DMS153 (cell line): ENCODE measurements at places on chromosomes 12 and 14.

DNA sequence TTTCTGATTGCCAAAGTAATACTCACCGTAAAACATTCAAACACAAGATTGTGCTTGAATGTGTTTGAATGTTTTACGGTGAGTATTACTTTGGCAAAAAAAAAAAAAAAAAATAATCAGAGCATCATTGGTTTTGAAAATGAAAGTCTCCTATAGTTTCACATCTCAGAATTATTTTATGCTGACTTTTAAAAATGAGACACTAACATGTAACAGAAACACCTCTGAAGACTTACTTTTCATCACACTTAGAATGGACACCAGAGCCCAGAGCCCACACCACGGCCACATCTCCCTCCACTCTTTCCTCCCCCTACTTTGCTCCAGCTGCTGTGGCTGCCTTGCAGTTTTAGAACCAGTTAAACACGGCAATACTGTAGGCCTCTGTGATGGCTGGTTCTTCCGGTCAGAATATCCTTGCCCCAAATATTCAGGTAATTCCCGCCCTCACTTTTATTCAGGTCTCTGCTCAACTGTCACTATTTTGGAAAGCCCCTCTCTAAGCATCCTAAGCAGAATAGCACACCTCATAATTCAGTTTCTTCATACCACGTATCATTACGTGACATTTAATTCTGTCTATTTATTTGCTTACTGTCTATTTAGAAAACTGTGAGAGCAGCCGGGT is 138.9 kb upstream of the MAX start:
- DNase-seq, result no peak

DNA sequence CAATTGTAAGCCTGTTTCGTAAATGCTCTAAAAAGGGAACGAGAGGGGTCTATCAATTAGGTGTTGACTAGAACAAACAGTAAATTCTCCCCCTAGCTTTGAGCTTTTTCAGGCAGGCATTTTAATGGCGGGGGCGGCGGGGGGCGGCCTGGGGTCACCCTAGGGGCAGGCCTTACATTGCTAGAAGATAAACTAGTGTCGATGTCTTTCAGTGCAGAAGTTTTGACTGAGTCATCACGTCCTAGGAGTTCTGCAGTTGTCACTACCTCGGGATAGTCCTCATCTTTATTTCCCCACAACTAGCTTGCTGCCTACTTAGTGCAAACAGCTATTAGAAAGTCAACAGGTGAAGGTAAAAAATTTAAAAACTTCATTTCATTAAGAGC is 1.6 kb downstream of the ATP6V1D start:
- DNase-seq, result no peak

DNA sequence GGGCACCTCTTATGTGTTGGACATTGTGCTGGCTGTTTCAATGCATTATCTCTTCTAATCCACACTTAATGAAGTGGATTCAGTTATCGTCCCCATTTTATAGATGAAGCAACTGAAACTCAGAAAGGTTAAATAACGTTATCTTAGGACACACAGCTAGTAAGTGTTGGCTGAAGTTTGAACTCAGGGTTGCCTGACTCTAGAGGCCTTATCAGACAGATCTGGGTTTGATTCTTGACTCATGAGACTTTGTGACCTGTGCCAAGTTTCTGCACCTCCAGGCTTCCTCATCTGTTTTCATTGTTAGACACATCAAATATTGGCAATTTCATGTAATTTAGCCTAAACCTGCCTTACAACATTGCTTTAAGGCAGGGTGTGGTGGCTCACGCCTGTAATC is 18.2 kb upstream of the IRF2BPL start:
- DNase-seq, result no peak

DNA sequence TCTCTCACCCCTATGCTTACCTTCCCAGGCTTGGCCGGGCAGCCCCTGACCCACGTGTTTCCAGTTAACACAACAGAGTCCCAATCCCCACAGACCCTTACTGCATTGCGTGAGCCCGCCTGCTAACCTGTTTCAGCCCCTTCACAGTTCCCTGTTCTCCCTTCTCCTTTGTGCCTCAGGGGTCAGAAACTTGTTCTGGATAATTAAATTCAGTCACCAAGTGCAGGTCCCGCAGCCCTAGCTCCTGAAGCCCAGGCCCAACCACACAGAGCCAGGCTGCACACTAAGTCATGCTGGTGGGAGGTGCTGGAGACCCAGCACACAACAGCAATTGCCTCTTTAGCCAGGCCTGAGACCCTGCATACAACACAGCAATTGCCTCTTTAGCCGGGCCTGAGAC is 9.6 kb downstream of the ISM2 start:
- DNase-seq, result no peak

GRCh38 chr14:54230645-54231044 is 166.2 kb upstream of the CDKN3 start:
- DNase-seq, result no peak

DNA sequence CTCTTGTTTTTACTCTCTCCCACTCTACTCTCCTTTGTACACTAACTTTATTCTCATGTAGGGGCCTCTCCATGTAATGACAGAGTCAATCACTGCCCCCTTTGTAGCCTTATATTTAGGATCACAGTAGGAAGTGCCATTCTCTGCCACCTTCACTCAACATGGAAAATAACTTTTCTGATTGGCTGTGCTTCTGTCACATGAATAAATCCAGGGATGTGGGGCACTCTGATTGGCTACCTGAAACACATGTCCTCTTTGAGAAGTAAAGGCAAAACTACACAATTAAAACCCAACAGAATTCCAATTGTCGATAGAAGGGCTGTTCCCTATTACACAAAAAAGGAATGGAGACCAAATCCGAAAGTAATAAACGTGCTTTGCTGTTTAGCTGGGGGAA is at the start of gene RNASE9:
Gene RNASE9, minus strand, starts transcription at position 87 of the 400 bp plus-strand sequence.
- DNase-seq, result no peak

- no peak for DNase-seq
Observed at GRCh38 chr14:105908006-105908405, 381.6 kb downstream of the TMEM121 start.

- no peak for DNase-seq
Observed at GRCh38 chr14:61753631-61754030, 8.6 kb upstream of the SNAPC1 start.

GRCh38 chr12:15563663-15564062 is 225.5 kb downstream of the EPS8 start:
- no peak for DNase-seq

GRCh38 chr14:71005076-71005475 is 97.8 kb downstream of the PCNX1 start:
- DNase-seq, result no peak

- DNase-seq, result no peak
Observed at GRCh38 chr12:54448344-54448743, 25.1 kb downstream of the GTSF1 start.

- DNase-seq, result no peak
Observed at GRCh38 chr12:110372056-110372425, 31.5 kb downstream of the ANAPC7 start.

- DNase-seq, result no peak
Observed at GRCh38 chr12:63064080-63064479, 86.9 kb downstream of the AVPR1A start.

DNA sequence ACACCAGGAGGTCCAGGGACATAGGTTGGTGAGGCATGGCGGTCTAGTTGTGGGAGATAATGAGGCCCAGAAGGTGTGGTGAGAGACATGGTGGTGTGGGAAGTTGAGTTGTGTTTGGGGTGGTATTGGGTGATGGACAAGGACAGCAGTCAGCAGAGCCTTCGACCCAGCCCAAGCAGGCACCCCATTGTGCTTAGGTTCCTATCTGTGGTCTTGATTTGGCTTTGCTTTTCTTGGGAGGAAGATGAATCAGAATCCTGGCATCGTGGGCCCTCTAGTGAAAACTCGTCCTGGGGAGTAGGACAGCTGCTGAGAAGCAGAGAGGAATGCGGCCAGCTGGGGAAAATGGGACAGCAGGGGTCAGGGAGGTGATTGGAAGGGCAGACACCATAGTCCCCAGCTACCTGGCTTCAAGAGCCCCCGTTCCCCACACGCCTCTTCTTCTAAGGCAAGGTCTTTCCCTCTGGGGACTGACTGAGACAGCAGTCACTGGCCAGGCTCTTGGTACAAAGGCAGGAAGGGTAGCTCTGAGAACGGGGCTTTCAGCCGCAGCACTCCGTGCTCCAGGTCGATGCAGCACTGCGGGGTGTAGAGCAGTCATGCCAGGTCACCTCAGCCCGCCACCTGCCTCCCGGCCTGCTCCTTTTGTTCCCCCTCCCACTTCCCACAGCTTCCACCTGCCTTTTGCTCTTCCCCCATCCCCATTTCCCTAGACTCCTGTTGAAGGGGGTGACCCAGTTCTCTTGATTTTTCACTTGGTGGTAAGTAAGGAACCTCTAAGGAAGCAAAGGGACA is 7.9 kb downstream of the NRIP2 start:
- no peak for DNase-seq

DNA sequence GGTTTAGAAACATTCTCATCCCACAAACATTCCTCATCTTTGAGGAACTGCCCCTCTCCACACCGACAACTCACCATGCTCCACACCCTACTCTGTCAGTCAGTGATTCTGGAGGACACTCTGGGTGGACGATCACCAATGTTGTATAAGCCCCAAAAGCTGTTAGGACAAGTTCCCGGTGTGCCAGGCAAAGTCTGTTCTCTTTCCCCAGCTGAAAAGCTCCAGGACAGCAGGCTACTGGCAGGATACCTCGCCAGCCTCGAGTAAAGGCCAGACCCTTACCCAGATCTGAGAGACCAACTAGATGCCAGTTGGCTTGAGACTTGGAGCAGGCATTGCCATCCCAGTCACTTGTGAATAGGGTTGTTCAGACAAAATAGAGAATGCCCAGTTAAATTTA is 12.0 kb downstream of the KRT5 start:
- no peak for DNase-seq

DNA sequence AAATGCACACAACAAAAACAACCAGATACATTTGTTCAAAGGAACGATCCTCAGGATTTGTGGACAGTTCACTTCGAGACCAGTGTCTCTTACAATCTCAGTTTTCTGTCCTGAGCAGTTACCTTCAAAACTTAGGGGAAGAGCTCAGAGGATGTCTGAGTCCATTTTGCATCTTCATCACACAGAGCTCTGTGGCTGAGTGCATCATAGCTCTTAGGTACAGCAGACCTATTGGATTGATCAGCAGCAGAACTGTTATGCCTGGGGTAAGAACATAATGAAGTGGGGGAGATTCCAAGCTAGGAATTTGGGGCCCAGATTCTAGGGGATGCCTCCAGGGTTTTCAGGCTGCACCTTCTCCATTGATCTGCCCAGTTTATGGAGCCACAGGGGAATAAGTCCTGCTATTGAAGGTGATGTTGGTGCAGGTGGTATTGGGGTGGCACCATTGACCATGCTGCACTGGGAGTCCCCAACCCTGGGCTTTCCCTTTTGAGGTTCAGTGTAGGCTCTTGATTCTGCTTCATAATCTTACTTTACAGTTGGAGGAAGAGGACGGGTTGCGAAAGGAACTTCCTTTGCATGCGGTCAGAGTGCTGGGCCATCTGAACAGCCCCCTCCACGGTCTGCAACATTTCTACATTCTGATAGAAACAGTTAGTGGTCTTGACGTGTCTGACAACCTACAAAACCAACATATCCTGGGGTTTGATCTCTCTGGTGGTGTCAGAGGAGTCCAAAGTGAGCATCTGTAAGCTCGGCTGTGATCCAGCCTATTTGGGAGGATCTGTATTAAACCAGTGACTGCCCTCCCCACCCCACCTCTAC is 112.8 kb downstream of the CHST11 start:
- no peak for DNase-seq

- DNase-seq, result peak; percentile 6
Observed at GRCh38 chr12:27290501-27291168, 42.0 kb upstream of the BMAL2 start.

- no peak for DNase-seq
Observed at GRCh38 chr12:27305673-27306456, 26.8 kb upstream of the BMAL2 start.

DNA sequence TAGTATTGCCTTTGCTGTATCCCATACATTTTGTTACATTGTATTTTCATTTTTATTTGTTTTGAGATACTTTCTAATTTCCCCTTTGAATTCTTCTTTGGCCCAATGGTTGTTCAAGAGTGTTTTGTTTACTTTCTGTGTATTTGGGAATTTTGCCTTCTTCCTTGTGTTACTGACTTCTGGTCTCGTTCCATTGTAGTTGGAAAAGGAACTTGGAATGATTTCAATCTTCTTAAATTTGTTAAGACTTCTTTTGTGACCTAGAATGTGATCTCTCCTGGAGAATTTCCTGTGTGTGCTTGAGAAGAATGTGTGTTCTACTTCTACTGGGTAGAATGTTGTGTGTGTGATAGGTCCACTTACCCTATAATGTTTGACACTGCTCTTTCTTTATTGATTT is 304.4 kb upstream of the RTL1 start:
- DNase-seq, result no peak

DNA sequence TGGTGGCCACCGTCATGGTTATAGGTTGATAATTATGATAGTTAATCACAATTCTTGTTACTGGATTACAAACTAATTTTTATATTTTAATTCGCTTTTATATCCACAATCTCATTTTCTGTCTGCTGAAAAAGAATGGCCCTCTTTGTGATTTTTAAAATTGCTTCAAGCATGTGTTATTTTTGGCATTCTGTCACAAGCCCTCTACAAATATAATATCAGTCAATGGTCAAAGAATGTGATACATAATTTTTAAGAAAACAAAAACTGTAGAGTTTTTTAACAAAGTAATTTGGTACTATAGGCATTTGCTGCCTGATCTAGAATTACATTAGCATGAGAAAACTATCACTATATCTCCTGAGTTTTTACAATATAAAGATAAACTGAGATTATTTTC is 352.0 kb upstream of the TMTC1 start:
- no peak for DNase-seq

GRCh38 chr14:46399049-46399448 is 252.5 kb downstream of the RPL10L start:
- no peak for DNase-seq

GRCh38 chr12:104551313-104551931 is 94.7 kb downstream of the CHST11 start:
- DNase-seq, result no peak

GRCh38 chr12:50411051-50411660 is 10.5 kb downstream of the LARP4 start:
- no peak for DNase-seq
